ENCODE measurements at places on chromosomes 13 and 19.

GRCh38 chr19:33482476-33482875, 39.1 kb downstream of the PEPD start:
- no peak for DNase-seq

DNA sequence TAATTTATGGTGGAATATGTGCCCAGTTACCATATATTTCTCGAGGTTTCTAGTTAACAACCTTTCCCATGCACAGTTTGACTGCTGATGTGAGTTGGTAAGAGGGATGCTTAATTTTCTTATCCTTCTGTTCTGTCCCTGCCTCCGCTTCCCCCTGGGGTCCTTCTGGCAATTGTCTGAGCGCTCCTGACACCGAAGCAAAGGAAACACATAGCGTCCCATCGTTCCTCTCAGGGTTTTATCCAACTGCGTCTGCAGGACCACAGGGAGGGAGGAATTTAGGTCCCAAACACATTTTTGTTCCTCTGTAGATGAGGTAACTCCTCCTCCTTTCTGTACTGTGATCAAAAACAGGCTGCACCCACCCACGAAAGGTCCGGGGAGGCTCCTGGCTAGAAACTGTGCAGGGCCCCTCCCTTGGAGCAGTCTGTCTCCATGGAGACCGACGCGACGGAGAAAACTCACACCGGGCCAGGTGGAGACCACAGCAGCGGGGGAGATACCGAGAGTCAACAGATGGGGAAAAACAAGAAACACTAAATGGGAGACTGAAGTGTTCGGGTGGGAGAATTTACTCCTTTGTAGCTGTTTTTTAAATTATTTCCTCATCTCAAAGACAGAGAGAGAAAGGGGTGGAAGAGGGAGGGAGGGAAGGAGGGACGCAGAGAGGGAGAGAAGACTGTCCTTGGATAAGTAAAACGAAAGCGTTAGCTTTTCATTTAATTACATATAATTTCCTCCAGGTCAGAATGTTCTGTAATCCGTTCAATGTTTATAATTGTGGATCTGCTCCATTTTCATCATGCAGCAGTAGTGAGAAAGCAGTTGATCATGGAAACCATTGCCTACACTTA, 191.8 kb upstream of the NBEA start:
- DNase-seq: no peak

GRCh38 chr19:38298821-38299680, 5.0 kb upstream of the C19orf33 start:
- DNase-seq: no peak

- DNase-seq: no peak
These were observed 675 bp downstream of the PEG3 start for GRCh38 chr19:56839652-56840450.

GRCh38 chr13:65907666-65908525, 1322.2 kb downstream of the PCDH9 start:
- no peak for DNase-seq

DNA sequence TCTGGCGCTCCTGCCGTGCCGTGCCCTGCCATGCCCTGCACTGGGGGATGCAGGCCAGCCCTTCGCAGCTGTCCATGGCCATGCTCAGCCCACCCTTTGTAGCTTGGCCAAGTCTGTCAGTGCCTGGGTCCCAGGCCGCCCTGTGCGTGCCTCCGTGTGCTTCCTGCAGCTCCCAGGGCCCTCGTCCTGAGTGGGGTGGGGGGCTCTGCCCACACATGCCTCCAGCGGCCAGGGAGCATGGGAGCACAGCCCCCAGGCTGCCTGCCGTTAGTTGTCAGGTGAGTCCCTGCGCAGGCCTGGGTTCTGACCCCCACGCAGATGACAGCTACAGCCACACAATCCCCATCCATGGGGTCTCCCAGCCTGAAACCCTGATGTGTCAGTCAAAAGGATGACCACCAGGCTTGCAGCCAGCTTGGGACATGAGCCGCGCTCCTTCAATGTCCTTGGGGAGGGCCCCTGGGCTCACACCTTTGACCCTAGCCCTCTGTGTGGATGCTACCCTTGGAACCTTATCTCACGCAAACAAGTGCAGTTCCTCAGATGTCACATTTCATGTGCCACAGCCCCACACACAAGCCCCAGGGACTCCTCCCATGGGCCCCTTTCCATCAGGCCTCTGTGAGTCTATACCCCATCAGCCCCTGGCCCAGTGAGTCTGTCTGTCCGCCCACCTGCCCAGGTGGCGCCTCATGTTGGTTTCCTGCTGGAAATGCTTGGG, 24.5 kb downstream of the TMED1 start:
- DNase-seq: no peak

DNA sequence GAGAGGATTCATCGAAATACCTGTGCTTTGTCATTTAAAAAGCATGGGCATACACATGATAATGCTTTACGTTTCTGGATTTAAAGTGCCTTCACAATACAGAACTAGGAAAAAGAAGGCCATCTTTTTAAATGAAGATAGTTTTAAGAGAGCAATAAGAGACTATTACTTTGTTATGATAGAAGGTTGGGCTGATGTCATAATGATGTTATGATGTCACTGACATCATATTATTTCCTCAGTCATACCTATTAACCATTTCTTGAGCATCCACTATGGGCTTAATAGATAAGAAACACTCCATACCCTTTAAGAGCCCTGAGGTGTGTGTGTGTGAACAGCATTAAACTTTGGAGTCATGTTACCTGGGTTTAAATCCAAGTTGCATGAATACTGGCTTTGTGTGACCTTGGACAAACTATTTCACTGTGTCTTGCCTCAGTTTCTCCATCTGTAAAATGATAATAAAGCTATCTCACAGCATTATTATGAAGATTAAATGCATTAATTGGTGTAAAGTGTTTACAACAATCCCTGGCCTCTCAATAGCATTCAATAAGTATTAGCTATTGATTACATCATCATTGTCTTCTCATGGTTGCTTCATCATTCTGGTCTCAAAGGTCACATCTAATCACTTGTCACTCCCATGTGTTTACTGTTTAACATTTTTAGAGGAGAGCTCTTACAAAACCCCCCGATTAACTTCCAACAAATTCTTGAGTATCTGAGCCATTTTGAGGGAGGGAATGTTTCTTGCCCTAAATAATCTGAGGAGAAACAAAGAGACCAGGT, 11.1 kb downstream of the ZNF181 start:
- no peak for DNase-seq

GRCh38 chr19:16285769-16286498, 38.7 kb upstream of the KLF2 start:
- DNase-seq: no peak

DNA sequence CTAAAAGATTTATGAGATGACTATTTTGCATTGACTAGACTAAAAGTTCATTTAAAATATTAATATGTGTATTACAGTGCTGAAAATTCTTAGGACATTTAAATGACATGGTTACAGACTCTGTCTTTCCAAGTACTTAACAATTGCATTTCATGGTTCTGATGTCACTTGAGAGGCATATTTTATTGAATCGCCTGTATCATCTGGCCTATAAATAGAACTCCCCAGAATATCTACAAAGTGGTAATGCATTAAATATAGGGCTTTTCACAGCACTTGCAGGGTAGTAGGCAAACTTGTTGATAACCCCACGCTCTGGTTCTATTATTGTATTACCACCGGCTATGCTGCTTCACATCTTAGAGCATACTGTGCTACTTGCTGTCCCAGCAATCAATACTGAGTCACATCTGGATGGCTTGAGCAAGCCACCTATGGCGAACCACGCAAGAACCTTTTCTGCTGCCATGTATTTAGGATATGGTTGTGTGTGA, 400.6 kb downstream of the HS6ST3 start:
- no peak for DNase-seq

All from activated naive CD4-positive, alpha-beta T cell (primary cell).